ENCODE measurements at places on chromosomes 4 and X.
A peak's percentile ranks its signal among the peaks of the same experiment; 100 is the strongest.

GRCh38 chr4:118915468-118915867, 26.8 kb downstream of the SYNPO2 start:
- no peak for DNase-seq

- no peak for DNase-seq
Measured at GRCh38 chrX:134718966-134719317, 60.7 kb upstream of the PLAC1 start.

DNA sequence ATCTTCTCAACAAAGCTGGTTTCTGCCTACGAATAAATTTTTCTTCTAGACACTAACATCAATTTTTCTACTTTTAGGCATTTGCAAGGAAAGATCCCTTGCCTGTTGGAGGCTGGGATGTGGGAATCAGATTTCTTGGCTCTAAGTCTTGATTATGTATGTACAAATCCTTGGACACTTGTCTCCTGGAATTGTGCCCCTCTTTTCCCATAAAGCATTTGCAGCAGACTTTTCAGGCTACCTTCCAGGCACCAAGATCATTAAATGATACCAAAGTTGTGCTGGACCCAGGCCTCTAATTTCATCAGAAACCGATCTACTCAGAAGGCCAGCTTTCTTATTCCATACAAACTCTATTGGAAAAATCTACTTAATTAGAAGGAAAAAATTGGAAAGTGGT, 339.5 kb upstream of the DIPK2B start:
- no peak for DNase-seq

- DNase-seq, result no peak
Measured at GRCh38 chr4:119025420-119025819, 110.2 kb upstream of the MYOZ2 start.

DNA sequence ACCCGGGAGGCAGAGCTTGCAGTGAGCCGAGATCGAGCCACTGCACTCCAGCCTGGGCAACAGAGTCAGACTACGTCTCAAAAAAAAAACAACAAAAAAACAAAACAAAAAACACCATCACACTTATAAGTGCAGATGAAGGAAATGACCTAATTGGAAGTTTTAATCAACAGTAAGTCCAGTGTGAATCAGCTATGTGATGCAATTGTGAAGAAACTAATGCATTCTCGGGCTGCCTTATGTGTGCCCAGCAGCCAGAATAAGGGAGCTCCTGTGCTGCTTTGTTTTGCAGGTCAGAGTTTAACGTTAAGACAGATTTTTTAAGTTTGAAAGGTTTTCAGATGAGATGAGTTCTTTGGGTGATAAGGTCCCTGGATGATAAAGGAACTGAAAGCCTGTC, 10.8 kb downstream of the DAPP1 start:
- DNase-seq, result no peak

DNA sequence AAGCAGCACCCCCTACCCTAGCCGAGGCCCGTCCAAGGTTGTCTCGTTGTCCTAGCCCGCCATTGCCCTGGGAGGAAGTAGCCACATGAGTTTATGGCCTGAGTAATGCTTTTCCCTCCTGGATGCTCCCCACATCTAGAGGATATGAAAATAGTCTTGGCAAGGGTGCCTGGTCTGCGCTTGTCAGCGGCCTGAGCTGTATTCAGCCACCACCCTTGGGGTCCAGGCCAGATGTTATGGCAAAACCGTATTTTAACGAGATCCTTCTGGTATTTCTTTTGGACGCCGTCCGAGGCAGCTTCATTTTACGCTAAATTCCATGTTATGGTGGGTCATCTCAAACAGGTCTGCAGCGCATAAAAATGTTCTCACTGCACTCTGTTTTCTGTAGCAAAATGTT, 89.3 kb downstream of the GPR143 start:
- no peak for DNase-seq

- DNase-seq, result no peak
Measured at GRCh38 chr4:80279751-80280150, 13.3 kb downstream of the FGF5 start.

- no peak for DNase-seq
Measured at GRCh38 chr4:65747386-65747785, 77.1 kb upstream of the EPHA5 start.

DNA sequence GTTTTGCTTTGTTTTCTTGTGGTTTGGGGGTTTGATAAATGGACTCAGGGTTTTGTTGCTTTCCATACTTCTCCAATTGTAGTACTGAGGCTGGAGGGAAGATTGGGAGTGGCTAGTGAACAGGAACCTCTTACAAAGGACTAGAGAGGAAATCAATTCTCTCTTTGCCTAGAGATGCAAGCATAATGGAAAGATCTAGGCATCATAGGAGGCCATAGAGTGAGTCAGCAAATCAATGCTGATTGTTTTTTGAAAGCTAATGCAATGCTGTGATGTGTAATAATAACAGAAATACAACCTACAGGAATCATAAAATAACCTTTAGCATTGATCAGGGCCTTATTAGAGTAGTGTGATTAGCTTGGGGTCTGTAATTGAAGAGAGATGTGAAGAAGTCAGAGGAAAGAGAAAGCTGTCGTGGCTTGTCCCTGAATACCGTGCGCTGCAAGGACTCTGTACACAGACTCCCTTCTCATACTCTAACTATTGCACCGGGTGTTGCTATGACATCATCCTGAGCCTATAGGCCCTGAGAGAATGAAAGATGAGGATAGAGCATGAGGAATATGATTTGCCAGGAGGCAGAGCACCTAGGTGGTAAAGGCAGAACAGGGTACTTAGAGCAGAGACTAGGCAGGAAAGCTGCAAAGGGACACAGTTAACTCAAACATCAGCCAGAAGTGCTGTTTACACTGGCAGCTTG, 29.3 kb upstream of the GPR101 start:
- peak; percentile 56 for DNase-seq

GRCh38 chrX:43718546-43718945, 62.4 kb downstream of the MAOA start:
- no peak for DNase-seq

DNA sequence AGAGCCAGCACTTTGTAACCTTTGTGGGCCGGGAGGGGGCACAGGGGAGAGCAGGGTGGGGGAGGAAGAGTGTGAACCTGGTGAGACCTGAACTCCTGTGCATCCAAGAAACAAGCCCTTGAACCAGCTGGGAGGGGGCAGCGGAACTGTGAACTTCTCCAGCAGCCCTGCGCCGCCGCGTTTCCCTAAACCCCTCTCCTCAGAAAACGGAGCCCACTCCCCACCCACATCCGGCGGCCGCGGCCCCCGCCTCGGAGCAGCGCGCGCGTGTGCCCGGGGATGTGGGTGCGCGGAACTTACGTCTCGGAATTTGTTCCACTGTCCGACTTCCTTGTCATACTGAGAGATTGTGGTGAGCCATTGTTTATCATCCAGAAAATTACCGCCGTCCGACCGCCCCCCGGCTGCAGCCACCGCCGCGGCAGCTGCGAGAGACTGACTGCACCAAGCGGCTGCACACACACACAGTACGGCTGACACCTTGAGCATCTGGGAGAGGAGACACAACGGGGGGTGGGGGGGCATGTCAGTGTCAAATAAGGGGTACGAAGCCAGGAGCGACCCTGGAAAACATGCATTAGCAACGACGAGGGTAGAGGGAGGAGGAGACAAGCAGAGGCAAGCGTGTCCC, 494 bp downstream of the SPOCK3 start:
- DNase-seq, result no peak

DNA sequence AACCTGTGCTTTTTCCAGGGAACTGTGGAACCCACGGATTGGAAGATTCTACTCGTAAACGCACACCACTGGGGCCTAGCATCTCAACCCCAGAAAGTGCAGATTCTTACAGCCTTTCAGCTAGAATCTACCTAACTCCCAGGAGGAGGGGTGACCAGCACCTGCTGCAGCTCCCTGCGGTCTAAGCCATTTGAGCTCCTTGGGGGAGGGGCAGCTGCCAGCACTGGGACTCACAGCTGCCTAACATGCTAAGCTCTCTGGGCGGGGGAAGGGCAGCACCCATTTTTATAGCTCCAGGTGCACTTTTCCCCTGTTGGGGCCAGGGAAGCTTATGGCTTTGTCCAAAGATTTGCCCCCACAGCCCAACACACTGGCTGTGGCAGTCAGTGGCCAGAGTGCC, 595.7 kb upstream of the EPHA5 start:
- DNase-seq, result no peak

DNA sequence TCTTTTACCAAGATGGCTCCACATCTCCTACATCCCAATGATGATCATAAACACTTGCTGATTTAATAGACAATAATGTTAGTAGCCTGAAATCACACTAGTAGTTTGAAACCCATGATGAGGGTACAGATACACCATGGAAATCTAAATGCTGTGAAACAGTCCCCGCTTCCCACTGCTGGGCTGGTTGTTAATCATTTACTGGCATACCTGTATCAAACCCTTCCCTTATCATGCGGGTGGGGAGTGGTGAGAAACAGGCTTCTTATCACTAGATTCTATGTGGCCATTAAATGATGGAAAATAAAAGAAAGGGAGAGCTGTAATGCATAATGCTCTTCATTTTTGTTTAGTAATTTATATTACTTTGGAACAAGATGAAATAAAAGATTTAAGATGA, 21.9 kb downstream of the MAOA start:
- no peak for DNase-seq

DNA sequence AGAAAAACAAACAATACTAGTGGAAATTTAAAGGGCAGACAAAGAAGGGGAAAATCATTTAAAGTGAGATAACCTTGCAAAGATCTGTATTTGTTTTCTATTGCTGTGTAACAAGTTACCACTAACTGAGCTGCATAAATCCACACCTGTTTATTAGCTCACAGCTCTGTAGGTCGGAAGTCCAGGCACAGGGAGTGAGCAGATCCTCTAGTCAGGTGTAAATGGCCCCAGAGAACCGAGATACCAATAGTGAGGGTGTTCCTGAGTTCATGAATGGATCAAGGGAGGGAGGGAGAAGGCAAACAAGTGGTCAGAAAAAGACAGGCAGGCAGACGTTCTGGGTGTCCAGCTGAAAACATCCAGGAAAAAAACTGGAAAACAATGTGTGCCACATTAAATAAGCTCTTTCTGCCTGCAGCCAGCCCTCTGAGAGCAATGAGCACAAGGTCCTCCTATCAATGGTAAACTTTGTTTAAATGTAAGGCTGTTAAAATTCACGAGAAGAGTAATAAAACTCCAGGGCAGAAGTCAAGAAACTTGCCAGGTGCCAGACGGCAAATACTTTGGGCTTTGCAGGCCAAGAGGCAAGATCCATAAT, 25.0 kb downstream of the ADGRA3 start:
- no peak for DNase-seq

DNA sequence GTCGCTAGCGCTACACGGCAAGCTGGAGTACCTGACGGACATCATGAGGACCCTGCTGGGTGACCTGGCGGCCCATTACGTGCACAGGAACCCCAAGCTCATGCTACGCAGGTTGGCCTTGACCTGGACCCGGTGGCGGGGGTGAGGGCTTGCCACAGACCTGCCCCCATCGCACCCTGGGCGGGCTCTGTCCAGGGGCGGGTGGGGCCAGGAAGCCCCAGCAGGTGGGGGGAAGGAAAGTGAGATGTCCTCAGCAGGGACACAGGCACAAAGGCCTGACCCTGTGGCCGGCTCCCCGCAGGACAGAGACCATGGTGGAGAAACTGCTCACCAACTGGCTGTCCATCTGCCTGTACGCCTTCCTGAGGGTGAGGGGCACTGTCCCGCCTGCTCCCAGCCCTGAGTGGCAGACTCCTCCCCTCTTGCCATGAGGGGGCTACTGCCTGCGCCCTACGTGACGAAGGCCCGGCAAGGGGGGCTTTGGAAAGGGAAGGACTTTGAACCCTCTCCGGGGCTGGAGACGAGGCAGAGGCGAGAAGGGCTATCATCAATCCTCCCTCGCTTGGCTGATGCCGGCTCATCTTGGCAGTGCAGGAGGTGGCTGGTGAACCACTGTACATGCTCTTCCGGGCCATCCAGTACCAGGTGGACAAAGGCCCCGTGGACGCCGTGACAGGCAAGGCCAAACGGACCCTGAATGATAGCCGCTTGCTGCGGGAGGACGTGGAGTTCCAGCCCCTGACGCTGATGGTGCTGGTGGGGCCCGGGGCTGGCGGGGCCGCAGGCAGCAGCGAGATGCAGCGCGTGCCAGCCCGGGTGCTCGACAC, 5.3 kb upstream of the SRPK3 start:
- no peak for DNase-seq

GRCh38 chr4:8774071-8774470, 97.6 kb downstream of the HMX1 start:
- no peak for DNase-seq

DNA sequence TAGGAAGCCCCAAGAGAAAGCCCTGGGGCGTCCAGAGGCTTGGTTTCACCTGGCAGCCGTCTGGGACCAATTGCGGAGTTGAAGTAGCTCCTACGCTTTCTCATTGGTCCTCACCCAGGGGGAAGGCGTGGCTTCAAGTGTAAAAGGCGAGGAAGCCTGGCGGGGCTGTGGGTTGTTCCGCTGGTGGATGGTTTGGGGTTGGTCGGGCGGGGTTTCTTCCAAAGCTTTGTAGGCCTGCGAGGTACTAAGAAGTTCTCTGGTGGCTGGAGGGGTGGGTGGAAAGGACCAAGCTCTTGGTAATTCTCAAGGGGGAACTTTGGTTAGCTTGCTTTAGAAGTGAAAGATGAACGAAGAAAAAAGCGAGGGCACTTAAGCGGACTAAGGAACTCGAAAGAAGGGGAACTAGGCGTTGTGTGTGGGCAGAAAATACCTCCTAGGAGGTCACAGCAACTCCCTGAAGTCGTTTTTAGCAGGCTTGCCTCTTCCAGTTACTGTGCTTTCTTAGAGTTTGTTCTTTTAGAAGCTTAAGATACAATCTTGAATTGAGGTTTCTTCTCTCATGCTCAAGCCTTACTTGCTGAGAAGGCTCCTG, 36.6 kb downstream of the CCNG2 start:
- no peak for DNase-seq

- DNase-seq, result no peak
Measured at GRCh38 chrX:48695534-48695896, 1.0 kb upstream of the SUV39H1 start.

All from SHP77 treated with DMSO at 0.1 percent for 48 hours (cell line).